MCF 10A (cell line): ENCODE measurements at places on chromosomes 2 and 18. TPM values are rescaled to one million over a fixed set of nuclear protein-coding genes. Genes with fewer than 3 reads are reported as not detected.

Gene TLX2
- total RNA-seq = not detected in 2 replicates

GRCh38 chr2:219496825-219497494, 1.7 kb upstream of the GMPPA start:
- no peak for DNase-seq

DNA sequence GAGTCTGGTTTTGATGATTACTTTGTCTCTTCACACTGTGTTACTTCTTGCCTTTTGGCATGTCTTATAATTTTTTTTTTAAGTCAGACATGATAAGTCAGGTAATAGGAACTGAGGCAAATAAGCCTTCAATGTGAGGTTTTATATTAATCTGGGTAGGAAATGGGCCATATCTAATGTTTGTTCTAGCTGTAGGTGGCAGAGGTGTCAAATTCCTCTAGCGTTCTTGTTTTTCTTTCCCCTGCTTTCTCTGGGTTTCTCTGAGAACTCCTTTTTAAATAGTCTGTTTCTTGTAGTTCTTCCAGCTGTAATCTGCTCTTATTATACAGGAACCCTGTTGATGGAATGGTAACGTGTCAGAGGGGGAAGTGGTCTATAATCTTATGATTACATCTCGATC, 5.7 kb downstream of the SP140 start:
- DNase-seq = no peak

Gene HOXD11
- total RNA-seq = not detected in 2 replicates

DNA sequence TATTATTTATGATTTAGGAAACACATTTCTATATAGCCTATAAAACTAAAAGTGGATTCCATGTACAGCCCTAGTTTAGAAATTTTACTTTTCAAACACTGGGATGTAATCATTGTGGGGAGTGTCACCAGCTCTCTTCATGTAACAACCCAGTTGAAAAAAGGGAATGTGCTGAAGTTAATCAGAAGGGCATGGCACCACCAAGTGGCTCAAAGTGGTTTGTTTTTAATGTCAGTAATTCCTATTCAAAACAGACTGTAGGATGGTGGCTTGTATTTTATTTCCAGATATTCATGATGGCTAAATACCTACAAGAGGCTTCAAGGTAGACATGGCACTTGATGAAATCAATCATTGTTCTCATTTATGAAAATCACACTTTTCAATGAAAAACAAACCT, 58.1 kb upstream of the TMEM182 start:
- peak; percentile 35 for DNase-seq

DNA sequence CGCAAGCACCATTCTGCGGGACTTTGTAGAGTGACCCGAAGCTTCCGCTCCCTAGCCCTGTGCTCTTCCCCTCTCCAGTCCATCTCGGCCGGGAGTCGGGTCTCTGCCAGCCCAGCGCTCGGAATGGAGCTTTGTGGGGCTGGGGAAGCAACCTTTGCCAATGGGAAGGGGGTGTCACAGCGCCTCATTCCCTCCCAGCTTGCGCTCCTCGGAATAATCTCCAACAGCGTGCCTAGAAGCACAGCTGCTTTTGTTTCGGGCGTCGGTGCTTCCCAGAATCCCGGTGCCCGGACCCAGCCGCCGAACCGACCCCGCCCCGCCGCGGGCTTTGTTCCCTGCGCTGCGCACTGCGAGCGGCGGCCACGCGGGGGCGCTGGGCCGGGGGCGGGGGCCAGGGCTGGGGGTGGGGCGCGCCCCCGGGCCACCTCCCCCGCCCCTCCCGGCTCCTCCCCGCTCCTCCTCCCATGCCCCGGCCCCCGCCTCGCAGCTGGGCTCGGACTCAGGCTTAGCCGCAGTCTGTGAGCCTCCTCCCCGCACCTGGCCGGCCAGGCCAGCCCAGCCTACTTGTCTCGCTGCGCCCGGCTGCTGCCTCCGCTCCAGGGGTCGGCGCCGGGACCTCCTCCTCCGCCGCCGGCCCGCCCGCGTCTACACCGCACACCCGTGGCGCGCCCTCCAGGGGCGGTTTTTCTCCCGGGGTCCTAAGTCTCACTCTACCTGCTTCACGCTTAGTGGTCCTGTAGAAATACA, 77.7 kb upstream of the SMAD2 start:
- DNase-seq = peak; percentile 72
